ENCODE measurements at places on chromosomes 3 and 15. TPM values are rescaled to one million over a fixed set of nuclear protein-coding genes. Genes with fewer than 3 reads are reported as not detected.

GRCh38 chr3:31848911-31849310, 132.2 kb downstream of the OSBPL10 start:
- DNase-seq = no peak

Gene FHIT
- 3.8 TPM for total RNA-seq

Gene CCR4
- 0.17 TPM for total RNA-seq

Gene GXYLT2
- total RNA-seq = not detected

Gene ZKSCAN7
- total RNA-seq = 9.2 TPM

DNA sequence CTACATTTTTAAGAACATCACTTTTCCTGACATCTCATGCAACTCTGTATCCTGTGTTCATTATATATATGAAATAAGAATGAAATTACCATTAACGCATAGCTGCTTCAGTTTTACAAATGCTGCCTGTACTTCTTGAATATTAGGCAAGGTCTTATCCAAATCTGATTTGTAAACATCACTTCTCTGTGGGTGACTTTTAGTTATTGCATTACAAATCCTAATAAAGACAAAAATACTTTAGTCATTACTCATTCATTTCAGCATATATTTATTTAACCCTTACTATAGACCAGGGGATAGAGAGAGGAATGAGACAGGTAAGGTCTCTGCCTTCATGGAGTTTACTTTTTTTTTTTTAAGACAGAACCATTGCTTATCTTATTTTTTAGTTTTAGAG, 36.8 kb downstream of the MTMR10 start:
- DNase-seq = no peak

DNA sequence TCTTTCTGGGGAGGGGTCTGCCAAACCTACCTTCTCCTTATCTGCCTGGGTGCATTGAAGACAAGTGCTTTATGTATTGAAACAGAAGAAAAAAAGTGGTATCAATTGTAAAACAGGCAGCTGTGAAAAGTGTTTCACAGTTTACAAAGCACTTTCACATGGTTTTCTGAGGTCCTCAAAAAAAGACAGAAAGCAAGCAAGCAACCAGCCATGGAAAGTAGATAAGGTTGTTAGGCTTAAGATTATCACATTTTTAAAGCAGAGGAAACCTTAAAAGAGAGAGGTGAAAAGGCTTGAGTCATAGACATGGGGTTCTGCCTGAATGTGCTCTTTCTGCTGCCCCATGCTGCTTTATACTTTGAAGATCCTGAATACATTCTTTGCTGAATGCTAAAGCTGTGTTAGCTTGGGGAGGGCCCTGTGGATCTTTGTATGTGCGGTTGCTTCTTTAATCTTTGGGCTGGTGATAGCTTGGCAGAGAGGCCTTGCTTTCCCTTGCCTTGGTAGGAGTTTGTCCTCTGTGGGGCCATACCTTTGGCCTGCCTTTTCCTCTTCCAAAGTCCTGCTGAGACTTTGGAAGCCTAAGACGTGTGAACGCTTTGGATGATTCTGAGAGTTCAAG, 2.6 kb downstream of the SMAD3 start:
- no peak for DNase-seq

DNA sequence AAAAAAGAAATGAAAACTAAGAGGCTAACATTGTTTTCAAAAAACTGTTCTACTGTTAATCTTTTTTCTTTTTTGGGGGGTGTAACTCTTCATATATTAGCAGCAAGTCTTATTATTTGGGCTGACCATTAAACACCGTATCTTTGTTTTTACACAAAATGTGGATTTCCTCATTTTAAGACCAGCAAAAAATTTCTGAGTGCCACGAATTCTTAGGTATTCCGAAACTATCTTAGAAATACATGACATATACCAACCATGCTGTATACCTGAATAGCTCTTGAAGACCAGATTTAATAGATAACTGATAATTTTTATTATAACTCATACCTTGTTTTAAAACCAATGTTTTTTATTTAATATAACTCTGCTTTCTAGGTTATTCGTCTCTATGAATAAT, 620 bp upstream of the TTC23 start:
- no peak for DNase-seq

DNA sequence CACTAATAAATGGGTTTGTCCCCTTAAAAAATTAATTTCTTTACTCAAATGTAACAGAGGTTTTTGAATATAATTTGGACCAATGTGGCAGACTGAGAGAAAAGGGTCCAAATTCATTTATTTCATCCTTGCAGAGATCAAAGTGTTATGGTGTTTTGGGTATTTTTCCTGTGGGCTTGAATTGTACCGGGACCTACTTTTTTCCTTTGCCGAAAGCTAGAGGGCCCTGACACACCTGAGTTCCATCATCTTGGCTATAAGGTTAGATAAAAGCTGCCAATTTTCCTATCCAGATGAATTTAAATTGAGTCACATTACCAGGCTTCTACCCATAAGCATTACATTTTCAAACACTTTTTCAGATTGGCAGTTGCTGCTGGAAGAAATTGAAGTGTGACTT, 908 bp downstream of the CCNB2 start:
- DNase-seq = no peak

Gene FOXB1
- not detected for total RNA-seq

Gene HESX1
- 0.24 TPM for total RNA-seq

Gene CHRNA5
- 1.3 TPM for total RNA-seq

Gene DUOX1
- 0.39 TPM for total RNA-seq

Gene ADAMTS9
- not detected for total RNA-seq

DNA sequence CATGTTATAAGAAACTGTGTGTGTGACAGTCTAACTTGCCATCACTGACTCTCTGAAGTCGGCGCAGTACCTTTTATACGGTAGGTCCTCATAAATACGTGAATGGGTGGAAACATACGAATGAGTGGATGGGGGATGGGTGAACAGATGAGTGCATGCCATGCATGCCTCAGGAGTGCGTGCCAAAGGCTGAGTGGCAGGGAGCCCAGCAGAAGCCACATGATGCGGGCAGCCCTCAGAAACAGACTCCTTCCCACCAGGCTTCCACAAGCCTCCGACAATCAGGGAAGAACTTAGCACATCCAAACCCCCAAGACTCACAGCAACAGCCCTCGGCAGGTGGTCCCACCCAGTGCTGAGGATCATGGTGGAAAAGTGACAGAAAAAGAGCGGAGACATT, 16.7 kb downstream of the HCN4 start:
- DNase-seq = no peak

Gene AHSG
- total RNA-seq = not detected

Gene C3orf70
- total RNA-seq = not detected

Gene HYAL1
- total RNA-seq = 0.73 TPM

- DNase-seq = no peak
Observed at GRCh38 chr15:98896002-98896721, 111.4 kb downstream of the PGPEP1L start.

- no peak for DNase-seq
Observed at GRCh38 chr3:96958856-96959255, 144.5 kb downstream of the EPHA6 start.

- DNase-seq = no peak
Observed at GRCh38 chr3:94117729-94118128, 54.9 kb downstream of the NSUN3 start.

Gene SKOR1
- total RNA-seq = 0.64 TPM

GRCh38 chr15:26461847-26462608, 310.8 kb downstream of the GABRB3 start:
- DNase-seq = no peak

DNA sequence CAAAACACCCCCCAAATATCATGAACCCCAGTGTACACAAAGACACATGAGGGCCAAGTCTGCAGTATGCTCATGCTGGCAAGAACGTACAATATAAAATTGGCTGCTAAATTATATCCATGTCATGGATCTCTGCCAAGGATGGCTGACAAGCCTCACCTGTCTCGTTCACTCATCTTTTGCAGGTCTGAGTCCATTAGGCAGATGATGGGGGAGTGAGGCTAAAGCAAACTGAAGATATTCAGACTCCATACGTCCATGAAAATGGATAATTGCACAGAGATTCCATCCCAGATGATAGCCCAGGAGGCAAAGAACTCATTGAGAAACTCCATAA, 122.3 kb upstream of the PTPRG start:
- no peak for DNase-seq

DNA sequence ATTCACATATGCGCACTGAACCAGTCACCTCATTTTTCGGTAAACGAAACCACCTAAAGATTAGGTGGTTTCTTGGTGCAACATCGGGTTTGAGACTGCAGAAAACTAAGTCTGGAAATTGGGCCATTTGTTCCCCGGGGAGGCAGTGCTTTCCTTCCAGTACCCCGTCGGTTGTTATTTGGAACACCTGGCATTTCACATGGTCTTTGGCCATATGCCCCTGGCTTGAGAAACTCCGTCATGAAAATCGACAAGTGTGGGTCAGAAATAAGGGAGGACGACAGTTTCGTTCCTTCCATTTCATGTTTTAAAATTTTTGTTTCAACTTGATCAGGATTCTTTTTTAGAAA, 544 bp upstream of the GATM start:
- DNase-seq = no peak

- DNase-seq = no peak
Observed at GRCh38 chr3:126743350-126743749, 39.3 kb downstream of the CHCHD6 start.

GRCh38 chr15:60065951-60066350, 61.8 kb downstream of the FOXB1 start:
- no peak for DNase-seq

GRCh38 chr15:83602021-83602420, 51.9 kb upstream of the ADAMTSL3 start:
- DNase-seq = no peak

GRCh38 chr3:25335356-25335755, 92.7 kb upstream of the RARB start:
- no peak for DNase-seq

DNA sequence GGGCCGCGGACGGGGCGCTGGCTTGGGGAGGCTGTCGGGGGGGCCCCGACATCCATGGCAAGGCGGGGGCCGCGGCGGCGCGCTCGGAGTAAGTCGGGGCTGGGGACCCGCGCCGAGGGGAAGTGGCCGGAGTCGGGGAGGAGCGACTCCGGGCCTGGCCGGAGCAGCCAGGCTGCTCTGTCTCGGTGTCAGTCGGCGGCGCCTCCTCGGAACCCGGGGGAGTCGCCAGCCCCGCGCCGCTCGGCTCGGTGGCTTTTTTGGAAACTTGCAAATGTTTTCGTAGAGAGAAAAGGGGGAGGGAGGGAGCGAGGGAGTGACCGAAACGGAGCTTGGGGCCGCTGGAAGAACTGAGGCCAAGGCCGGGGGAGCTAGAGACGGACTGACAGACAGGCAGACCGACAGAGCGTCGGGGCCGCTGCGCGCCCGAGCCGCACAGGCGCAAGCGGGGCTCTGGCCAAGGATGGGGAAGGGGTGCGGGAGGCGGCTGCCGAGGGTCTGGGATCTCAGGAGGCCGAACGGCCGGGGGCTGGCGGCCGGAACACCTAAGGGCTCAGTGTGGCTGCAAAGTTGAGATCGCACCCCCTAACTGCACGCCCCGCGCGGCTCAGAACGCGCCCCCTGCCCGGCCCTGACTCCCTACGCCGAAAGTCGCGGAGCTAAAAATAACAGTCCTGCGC, 5.0 kb downstream of the PTH1R start:
- DNase-seq = no peak

Gene HAUS2
- 20.8 TPM for total RNA-seq

GRCh38 chr15:66772604-66773128, 70.6 kb downstream of the SMAD6 start:
- no peak for DNase-seq

Gene SPINK8
- total RNA-seq = not detected

Gene ERC2
- total RNA-seq = not detected
